ENCODE measurements at places on chromosomes 4 and X.

DNA sequence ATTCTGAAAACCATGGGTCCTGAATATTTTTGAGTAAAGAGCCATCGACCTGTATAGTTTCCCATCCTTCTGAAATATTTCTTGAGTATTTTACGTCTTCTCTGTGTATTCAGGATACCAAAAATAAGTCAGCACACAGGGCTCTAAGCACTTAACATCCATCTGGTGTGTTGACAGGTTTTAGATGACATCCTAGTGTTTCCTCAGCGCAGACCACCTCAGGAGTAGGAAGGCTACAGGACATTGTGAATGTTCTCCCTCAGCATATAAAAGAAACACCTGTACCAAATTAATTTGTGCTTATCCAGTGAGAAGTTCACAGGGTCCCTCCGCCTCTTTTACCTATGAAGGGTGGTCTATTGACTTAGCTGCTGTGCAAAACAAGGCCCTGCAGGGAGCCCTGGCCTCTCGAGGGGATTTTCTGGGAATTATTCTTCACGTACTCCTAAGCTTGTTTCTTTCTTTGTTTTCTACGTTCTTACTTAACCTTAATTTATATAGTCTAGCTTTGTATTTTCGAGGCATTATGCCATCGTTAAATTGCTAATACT is 241.8 kb downstream of the FBXO8 start:
- DNase-seq = no peak

- DNase-seq = no peak
These were observed 839 bp downstream of the STK26 start for GRCh38 chrX:132023896-132024386.

GRCh38 chr4:7770224-7771050 is 169.2 kb downstream of the AFAP1 start:
- peak; percentile 36 for DNase-seq

GRCh38 chr4:172680691-172681090 is 487.9 kb upstream of the GALNT7 start:
- no peak for DNase-seq

GRCh38 chrX:283115-283845 is 2.1 kb downstream of the PLCXD1 start:
- peak; percentile 86 for DNase-seq
